ENCODE measurements at places on chromosomes 1 and 21. TPM values are rescaled to one million over a fixed set of nuclear protein-coding genes. Genes with fewer than 3 reads are reported as not detected.
A peak's percentile ranks its signal among the peaks of the same experiment; 100 is the strongest.

MIS18A gene
- 64.0 TPM for total RNA-seq

CLCA4 gene
- not detected for total RNA-seq

MYCL gene
- 39.8 TPM for total RNA-seq

GNB1 gene
- 175 TPM for total RNA-seq

PGM1 gene
- 29.0 TPM for total RNA-seq

CA6 gene
- not detected for total RNA-seq

SH2D1B gene
- not detected for total RNA-seq

TXNIP gene
- 213 TPM for total RNA-seq

GRCh38 chr1:216765346-216766300 lies 42.4 kb upstream of the ESRRG start:
- no peak overlapping the region for H3K4me3 ChIP-seq
- peak; percentile 15 for DNase-seq
- no peaks in the 10 kb centered on the region for H3K36me3 ChIP-seq
- no peaks in the 10 kb centered on the region for H3K4me1 ChIP-seq

- DNase-seq, result no peak
- H3K4me3 ChIP-seq, result no peak overlapping the region
- peaks cover 19% of the 10 kb centered on the region for H3K4me1 ChIP-seq
Observed at GRCh38 chr1:43052322-43052721, 93.7 kb upstream of the SLC2A1 start.

GRCh38 chr1:40024671-40025070 lies 15.9 kb upstream of the CAP1 start:
- no peaks in the 10 kb centered on the region for H3K36me3 ChIP-seq
- H3K4me3 ChIP-seq, result no peak overlapping the region
- no peaks in the 10 kb centered on the region for H3K4me1 ChIP-seq
- H3K27ac ChIP-seq, result no peak overlapping the region
- peaks cover 4% of the 10 kb centered on the region for H3K27me3 ChIP-seq

GRCh38 chr1:21935891-21936365 lies 1.2 kb downstream of the HSPG2 start:
- no peaks in the 10 kb centered on the region for H3K27me3 ChIP-seq
- H3K4me3 ChIP-seq, result peak overlapping the region; percentile 82
- no peaks in the 10 kb centered on the region for H3K36me3 ChIP-seq
- H3K4me1 ChIP-seq, result peaks cover 57% of the 10 kb centered on the region
- no peak for DNase-seq
- H3K27ac ChIP-seq, result no peak overlapping the region

GRCh38 chr1:3547055-3548005 lies 64.0 kb downstream of the MEGF6 start:
- no peaks in the 10 kb centered on the region for H3K27me3 ChIP-seq
- H3K36me3 ChIP-seq, result no peaks in the 10 kb centered on the region
- H3K27ac ChIP-seq, result no peak overlapping the region
- no peak overlapping the region for H3K4me3 ChIP-seq
- peaks cover 25% of the 10 kb centered on the region for H3K4me1 ChIP-seq

GRCh38 chr21:34510148-34511142 lies 1.6 kb downstream of the KCNE1 start:
- DNase-seq, result peak; percentile 82
- H3K27ac ChIP-seq, result no peak overlapping the region
- H3K4me3 ChIP-seq, result no peak overlapping the region
- H3K27me3 ChIP-seq, result no peaks in the 10 kb centered on the region

DNA sequence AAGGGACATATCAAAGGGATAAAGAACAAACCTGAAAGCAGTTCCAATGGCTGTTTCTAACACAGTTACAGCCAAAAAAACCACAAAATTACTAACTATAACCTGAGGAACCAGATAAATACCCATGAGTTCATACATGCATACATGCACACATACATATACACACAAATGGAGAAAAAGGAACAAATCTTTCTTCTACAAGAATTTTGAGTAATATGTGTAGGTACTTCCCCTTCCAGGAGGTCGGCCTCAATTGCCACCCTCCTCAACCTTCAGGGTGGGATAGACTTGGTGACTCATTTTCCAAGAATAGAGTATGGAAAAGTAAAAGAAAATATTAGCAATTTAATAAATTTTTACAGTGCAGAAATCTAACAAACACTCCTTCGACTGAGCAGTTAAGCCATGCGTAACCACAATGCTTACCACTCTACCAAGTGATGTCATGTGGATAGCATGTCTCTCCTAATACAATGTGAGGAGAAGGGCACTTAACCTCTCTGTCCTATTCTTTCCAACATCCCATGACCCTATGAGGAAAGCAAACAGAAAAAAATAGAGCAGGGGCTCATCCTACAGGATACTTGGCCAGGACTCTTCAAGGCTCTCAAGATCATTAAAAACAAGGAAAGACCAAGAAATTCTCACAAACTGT lies 243.0 kb upstream of the RUNX1 start:
- no peaks in the 10 kb centered on the region for H3K27me3 ChIP-seq
- H3K4me1 ChIP-seq, result peaks cover 15% of the 10 kb centered on the region
- no peaks in the 10 kb centered on the region for H3K36me3 ChIP-seq
- DNase-seq, result no peak
- H3K27ac ChIP-seq, result no peak overlapping the region
- no peak overlapping the region for H3K4me3 ChIP-seq

DNA sequence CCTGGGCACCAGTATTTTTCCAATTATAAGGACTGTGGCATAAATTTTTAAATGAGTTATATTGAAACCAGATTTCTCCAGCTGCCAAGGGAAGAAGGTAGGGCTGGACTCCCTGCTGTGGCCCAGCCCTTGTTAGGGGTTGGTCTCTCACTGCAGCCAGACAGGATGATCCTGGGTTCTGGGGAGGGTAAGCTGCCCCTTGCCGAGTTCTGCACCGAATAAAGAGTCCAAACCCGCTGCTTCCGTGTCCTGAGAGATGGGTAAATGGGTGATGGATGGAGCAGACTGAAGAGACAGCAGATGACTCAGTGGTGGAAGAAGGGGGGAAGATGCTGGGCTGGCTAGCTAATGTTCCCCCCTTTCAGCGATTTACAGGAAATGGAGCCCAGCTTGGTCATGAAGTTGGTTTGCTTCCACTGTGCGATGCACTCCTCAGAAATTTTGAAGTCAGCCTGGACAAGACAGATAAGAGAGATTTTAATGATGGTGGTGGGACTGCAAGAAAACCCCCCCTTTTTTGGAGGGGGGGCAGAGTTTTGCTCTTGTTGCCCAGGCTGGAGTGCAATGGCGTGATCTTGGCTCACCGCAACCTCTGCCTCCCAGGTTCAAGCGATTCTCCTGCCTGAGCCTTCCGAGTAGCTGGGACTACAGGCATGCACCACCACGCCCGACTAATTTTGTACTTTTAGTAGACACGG lies 41.4 kb downstream of the YARS1 start:
- H3K27me3 ChIP-seq, result no peaks in the 10 kb centered on the region
- no peak overlapping the region for H3K27ac ChIP-seq
- DNase-seq, result no peak
- no peaks in the 10 kb centered on the region for H3K4me1 ChIP-seq
- no peak overlapping the region for H3K4me3 ChIP-seq

DNA sequence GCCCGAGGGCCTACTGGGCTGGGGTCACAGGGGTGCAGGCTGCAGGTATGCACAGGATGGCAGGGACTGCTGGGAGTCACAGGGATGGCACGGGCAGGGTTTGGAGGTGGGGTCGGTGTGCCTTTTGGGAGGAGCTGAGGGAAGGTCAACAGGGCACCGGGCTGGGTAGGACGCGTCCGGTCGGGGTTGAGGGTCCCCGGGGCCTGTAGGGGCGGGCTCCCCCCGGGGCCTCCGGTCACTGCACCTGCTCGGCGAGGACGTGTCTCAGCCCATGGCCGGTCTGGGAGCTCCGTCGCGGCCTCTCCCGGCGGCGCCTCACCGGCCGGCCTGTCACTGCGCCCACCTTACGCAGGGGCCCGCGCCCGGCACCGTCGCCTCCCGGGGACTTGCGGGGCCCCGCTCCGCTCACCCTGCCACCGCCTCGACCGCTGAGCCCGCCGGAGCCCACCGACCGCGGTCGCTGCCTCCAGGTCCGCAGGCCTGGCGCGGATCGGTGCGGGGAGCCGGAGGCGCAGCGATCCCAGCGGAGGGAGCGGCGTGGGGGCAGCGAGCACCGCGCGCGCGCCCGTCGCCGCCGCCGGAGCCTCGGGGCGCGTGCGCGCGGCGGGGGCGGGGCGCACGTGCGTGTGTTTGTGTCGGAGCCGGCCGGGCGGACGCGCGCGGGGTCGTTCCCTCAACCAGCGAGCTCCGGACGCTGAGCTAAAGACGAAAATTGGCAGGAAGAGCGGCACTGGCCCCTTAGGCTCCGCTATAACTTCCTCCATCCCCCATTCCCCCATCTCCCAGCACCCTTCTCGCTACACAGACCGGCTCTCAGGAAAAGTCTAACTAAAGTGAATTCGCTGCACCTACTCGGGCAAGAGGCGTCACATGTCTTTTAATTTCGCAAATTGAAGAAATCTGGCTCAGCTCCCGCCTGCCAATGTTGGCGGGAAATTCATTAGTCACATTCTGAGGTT lies at the start of gene AMIGO1:
AMIGO1 (minus strand) TSS at position 552 of the 959 bp plus-strand sequence. CDS start 815 bp downstream, outside the sequence.
- H3K27me3 ChIP-seq, result peaks cover 48% of the 10 kb centered on the region
- no peak within 1 kb of the TSS for H3K27ac ChIP-seq
- H3K36me3 ChIP-seq, result no peaks in the 10 kb centered on the region

GRCh38 chr1:156151093-156151688 lies 2.2 kb upstream of the SEMA4A start:
- H3K27ac ChIP-seq, result no peak overlapping the region
- H3K36me3 ChIP-seq, result no peaks in the 10 kb centered on the region
- DNase-seq, result no peak
- H3K4me1 ChIP-seq, result peaks cover 36% of the 10 kb centered on the region

DNA sequence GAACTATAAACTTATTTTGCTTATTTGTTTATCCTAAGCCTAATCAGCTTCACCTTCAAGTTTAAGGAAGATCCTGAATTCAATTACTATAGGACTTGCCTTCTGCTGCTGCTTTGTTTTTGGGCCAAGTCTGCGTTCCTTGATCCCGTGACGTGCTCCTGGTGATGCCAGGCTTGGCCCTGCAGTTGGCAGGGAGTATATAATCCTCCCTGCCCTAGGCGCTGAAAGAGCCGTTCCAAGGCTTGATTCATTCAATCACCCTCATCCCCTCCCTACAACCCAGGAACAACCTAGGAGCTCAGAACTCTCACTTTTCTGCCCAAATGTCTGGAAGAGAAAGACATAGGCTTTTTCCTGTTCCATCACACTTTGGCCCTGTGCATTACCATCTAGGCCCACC lies 12.4 kb upstream of the LRRN2 start:
- DNase-seq, result no peak
- no peaks in the 10 kb centered on the region for H3K36me3 ChIP-seq
- no peak overlapping the region for H3K4me3 ChIP-seq
- H3K4me1 ChIP-seq, result peaks cover 16% of the 10 kb centered on the region

DNA sequence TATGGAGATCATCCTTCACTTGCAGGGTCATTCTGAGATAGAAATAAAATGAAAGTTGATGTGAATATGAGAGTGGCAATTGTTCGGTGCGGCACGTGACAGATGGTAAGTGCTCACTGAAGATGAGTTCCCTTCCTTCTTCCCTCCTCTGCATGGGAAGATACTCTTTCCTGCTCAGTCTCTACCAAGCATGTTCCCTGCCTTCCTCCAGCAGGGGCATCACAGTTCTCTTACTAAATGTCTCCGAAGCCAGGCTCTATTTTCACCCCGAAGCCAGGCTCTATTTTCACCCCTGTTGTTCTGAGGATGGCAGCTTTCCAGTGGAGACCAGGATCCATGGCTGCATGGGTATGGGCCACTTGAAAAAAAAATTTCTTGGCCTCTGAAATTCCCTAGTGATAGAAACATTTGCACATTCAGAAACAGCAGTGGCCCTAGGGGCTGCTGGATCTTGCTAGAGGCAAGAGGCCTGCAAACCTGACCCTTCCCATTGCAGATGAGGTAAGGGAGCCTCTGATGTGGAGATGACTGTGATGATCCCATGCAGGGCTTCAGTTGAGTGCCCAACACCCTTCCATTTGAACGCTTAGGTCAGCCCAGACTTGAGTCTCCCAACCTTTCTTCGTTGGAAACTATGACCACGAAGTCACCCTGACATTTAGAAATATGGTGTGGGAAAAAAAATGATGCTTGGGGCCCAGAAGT lies 123.7 kb upstream of the HMGB4 start:
- H3K4me3 ChIP-seq, result no peak overlapping the region
- no peak overlapping the region for H3K27ac ChIP-seq
- DNase-seq, result no peak
- no peaks in the 10 kb centered on the region for H3K36me3 ChIP-seq
- H3K4me1 ChIP-seq, result no peaks in the 10 kb centered on the region
- no peaks in the 10 kb centered on the region for H3K27me3 ChIP-seq

- H3K27me3 ChIP-seq, result no peaks in the 10 kb centered on the region
- peaks cover 12% of the 10 kb centered on the region for H3K4me1 ChIP-seq
- H3K36me3 ChIP-seq, result no peaks in the 10 kb centered on the region
Observed at GRCh38 chr1:12185036-12185917, 18.5 kb downstream of the TNFRSF1B start.

- H3K4me1 ChIP-seq, result peaks cover 21% of the 10 kb centered on the region
- no peak overlapping the region for H3K4me3 ChIP-seq
- no peak overlapping the region for H3K27ac ChIP-seq
- H3K36me3 ChIP-seq, result no peaks in the 10 kb centered on the region
- DNase-seq, result no peak
Observed at GRCh38 chr1:228902781-228903433, 167.6 kb downstream of the RHOU start.

GRCh38 chr1:66416295-66416694 lies 117.7 kb upstream of the SGIP1 start:
- no peak overlapping the region for H3K4me3 ChIP-seq
- H3K4me1 ChIP-seq, result no peaks in the 10 kb centered on the region
- no peak overlapping the region for H3K27ac ChIP-seq
- no peaks in the 10 kb centered on the region for H3K36me3 ChIP-seq
- H3K27me3 ChIP-seq, result no peaks in the 10 kb centered on the region

DNA sequence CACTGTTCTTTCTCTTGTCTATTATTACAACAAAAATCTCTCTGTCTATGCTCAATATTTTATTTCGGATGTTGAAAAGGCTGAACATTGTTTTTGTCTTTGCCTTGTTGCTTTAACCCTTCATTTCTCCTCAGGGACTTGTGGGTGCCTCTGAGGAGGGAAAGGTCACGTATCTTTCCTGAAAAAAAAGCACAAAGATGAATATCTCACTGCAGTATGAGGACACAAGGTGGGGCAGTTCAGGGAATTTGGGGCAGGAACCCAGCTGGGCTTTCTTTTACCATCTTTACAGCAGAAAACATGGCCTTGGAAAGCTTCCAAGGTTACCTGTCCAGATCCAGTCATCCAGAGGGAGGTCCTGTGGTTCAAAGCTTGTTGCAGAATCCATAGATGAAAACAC lies 99.1 kb upstream of the LPGAT1 start:
- DNase-seq, result no peak
- no peaks in the 10 kb centered on the region for H3K36me3 ChIP-seq
- H3K27me3 ChIP-seq, result no peaks in the 10 kb centered on the region

- H3K27me3 ChIP-seq, result no peaks in the 10 kb centered on the region
- H3K36me3 ChIP-seq, result no peaks in the 10 kb centered on the region
- DNase-seq, result peak; percentile 21
- H3K4me3 ChIP-seq, result no peak overlapping the region
- peaks cover 5% of the 10 kb centered on the region for H3K4me1 ChIP-seq
- H3K27ac ChIP-seq, result no peak overlapping the region
Observed at GRCh38 chr1:239816081-239816782, 275.5 kb upstream of the FMN2 start.

GRCh38 chr1:38213646-38214434 lies 167.2 kb upstream of the POU3F1 start:
- no peak overlapping the region for H3K4me3 ChIP-seq
- H3K27ac ChIP-seq, result no peak overlapping the region
- no peaks in the 10 kb centered on the region for H3K27me3 ChIP-seq
- H3K4me1 ChIP-seq, result no peaks in the 10 kb centered on the region
- no peak for DNase-seq
- H3K36me3 ChIP-seq, result no peaks in the 10 kb centered on the region

Measured in neural progenitor cell (in vitro differentiated cells).